ENCODE measurements at places on chromosomes 7 and 10. TPM values are rescaled to one million over a fixed set of nuclear protein-coding genes. Genes with fewer than 3 reads are reported as not detected.

RELN gene
- total RNA-seq = not detected

AKR1D1 gene
- not detected for total RNA-seq

NANOS1 gene
- not detected for total RNA-seq

C10orf105 gene
- 0.41 TPM for total RNA-seq

CCL26 gene
- total RNA-seq = not detected

OR13A1 gene
- not detected for total RNA-seq

LEP gene
- not detected for total RNA-seq

INA gene
- 0.45 TPM for total RNA-seq

VSIR gene
- 41.4 TPM for total RNA-seq

NKX2-3 gene
- not detected for total RNA-seq

SSC4D gene
- total RNA-seq = 0.37 TPM

FAM13C gene
- total RNA-seq = not detected

DRGX gene
- not detected for total RNA-seq

UBN2 gene
- 8.8 TPM for total RNA-seq

PILRA gene
- 0.68 TPM for total RNA-seq

FOXI2 gene
- not detected for total RNA-seq

CNPY1 gene
- not detected for total RNA-seq

NSUN5 gene
- total RNA-seq = 67.5 TPM

PLEKHS1 gene
- 0.24 TPM for total RNA-seq

CALML3 gene
- total RNA-seq = not detected

ICA1 gene
- total RNA-seq = 0.96 TPM

H2BK1 gene
- not detected for total RNA-seq

NME8 gene
- not detected for total RNA-seq

ACBD7 gene
- total RNA-seq = 1.3 TPM

PURB gene
- 31.5 TPM for total RNA-seq

DDX21 gene
- 308 TPM for total RNA-seq

NFE2L3 gene
- total RNA-seq = 35.2 TPM

TFR2 gene
- total RNA-seq = 11.1 TPM

GIMAP4 gene
- total RNA-seq = 72.0 TPM

NPSR1 gene
- total RNA-seq = not detected

NFKB2 gene
- 247 TPM for total RNA-seq

CPVL gene
- total RNA-seq = not detected

TMEM236 gene
- 0.04 TPM for total RNA-seq
